Fibroblast of skin of back (primary cell): ENCODE measurements at places on chromosomes 2 and 18.
A peak's percentile ranks its signal among the peaks of the same experiment; 100 is the strongest.

DNA sequence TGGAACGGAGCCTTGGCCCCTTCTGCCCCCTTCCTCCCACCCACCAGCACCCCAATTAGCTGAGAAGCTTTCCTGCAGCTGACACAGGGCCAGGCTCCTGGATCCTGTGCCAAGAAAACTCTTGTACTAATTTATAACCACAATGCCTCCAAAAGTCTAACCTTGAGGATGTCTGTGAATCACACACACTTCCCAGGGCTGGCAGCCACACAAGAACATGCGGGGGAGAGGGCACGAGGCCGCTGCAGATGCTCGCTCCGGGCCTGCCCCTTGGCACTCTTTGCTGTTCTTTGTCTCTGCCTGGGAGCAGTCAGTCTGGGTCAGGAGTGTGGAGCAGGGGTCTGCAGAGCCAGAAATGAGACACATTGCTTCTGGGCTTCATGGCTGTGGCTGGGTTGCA lies 62.7 kb upstream of the KIF5C start:
- no peak for DNase-seq

DNA sequence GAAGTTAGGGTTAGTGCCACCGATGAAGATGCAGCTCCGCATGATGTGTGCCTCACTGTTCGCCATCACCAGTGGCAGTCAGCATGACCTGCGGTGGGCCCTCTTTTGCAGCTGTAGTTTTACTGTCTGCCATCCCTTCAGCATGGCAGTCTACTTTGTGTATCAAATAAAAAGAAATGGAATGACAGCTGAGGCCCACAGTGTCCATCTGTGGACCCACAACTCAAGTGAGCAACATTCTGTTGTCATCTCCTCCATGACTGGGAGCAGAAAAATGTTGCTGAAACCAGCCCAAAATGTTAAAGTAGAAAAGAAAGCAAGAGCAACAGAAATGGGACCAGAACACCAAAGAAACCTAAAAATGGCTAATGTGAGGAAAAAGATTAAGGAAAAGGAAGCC lies 128.7 kb downstream of the MEP1B start:
- no peak for DNase-seq

- DNase-seq: peak; percentile 66
Measured at GRCh38 chr2:225270861-225271260, 128.6 kb upstream of the NYAP2 start.

DNA sequence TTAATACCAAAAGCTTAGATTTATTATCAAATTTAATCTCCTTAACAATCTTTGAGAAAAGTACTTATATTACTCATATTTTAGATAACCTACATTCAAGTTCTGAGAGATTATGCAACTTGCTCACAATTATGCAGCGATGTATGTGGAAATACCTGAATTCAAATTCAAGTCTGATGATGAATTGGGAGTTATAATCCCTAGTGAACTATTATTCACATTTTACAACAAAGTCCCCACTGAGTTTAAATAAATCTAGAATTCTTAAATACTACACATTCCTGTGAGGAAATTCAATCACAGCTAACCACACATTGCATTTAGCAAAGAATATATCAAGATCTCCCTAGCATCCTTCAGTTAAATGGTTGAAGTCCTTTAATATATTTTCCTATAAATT lies 278.4 kb downstream of the NOL4 start:
- peak; percentile 29 for DNase-seq

DNA sequence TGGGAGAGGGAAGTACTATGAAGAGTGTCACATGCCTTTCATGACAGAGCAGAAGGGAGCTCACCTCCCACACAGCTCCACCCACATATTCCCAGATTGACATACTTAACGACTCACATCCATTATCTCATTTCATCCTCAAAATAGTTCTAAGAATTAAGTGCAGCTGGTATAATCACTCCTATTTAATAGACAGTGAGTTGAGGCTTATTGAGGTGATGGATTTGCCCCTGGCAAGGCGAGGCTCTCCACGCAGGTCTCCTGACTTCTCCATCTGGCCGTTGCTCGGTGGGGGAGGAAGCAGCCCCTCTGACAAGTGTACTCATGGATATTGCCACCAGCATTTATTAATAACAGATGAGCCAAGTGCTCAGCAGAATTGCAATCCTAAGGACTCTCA lies 81.4 kb downstream of the TGOLN2 start:
- peak; percentile 26 for DNase-seq

DNA sequence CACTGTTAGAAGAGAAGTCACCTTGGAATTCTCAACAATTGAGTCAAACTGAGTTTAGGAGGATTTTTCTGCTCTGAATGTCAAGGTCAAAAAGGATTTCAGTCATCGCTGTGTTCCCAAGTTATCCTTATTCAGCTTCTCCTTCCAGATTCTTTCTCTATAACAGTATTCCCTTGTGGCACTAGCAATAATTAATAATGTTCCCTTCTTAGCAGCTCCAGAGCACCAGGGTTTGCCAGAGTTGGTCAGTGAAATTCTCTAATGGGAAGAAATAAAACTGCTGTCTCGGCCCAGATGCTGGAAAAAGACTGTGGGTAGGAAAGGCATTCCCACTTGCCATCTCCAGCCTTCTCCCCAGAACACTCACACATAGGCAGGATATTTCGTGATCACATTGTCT lies 836.0 kb upstream of the PIK3C3 start:
- no peak for DNase-seq

- DNase-seq: no peak
Measured at GRCh38 chr2:171847627-171848026, 46.4 kb downstream of the SLC25A12 start.

DNA sequence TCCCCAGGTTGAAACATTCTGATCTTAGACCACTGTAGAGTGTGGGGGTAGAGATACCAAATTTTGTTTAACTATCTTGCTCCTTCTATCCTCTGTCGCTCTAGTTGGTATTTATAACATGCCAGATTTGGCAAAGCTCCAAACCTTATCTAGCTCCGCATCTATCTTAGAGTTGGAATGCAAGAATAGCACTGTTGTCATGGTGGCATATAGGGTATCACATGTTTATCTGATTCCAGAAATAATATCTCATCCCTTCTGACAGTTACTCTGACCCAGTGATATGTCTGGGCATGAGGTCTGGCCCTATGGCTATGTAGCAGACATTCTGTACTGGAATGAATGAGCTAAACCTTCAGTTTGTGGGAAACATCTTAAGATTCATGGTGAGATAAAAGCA lies 51.7 kb downstream of the CABYR start:
- peak; percentile 30 for DNase-seq

DNA sequence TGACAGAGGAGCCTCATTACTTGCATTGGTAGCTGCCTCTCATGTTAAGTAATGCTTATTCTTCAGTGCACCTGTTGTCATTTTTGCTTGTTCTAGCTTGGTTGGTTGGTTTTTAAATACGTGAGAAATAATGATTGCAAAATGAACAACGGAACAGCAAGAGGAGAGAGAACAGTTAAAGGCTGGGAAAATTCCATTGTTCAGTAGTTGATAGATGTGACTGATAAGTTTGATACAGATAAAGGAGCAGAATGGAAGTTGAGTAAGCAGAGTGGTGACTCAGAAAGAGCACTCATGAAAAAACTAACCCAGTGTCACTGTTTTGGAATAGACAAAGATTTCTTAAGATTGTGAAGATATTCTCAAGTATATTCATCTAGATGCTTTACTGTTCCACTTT lies 50.5 kb downstream of the MTA3 start:
- DNase-seq: peak; percentile 74

DNA sequence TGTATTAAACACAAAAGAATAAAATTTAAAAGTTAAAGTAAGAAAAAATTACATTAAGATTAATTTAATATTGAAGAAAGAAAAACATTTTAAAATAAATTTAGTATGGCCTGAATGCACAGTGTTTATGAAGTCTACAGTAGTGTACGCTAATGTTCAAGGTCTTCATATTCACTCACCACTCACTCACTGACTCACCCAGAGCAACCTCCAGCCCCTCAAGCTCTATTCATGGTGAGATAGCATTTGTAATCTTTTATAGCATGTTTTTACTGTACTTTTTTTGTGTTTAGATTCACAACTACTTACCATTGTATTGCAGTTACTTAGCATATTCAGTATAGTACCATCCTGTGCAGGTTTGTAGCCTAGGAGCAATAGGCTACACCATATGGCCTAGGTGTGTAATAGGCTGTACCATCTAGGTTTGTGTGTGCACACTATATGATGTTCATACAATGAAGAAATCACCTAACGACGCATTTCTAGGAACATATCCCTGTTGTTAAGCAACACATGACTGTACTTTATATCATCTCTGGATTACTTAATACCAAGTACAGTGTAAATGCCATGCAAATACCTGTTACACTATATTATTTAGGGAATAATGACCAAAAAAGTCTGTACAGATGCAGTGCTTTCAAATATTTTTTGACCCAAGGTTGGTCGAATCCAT lies 144.0 kb upstream of the IL1R2 start:
- DNase-seq: no peak

DNA sequence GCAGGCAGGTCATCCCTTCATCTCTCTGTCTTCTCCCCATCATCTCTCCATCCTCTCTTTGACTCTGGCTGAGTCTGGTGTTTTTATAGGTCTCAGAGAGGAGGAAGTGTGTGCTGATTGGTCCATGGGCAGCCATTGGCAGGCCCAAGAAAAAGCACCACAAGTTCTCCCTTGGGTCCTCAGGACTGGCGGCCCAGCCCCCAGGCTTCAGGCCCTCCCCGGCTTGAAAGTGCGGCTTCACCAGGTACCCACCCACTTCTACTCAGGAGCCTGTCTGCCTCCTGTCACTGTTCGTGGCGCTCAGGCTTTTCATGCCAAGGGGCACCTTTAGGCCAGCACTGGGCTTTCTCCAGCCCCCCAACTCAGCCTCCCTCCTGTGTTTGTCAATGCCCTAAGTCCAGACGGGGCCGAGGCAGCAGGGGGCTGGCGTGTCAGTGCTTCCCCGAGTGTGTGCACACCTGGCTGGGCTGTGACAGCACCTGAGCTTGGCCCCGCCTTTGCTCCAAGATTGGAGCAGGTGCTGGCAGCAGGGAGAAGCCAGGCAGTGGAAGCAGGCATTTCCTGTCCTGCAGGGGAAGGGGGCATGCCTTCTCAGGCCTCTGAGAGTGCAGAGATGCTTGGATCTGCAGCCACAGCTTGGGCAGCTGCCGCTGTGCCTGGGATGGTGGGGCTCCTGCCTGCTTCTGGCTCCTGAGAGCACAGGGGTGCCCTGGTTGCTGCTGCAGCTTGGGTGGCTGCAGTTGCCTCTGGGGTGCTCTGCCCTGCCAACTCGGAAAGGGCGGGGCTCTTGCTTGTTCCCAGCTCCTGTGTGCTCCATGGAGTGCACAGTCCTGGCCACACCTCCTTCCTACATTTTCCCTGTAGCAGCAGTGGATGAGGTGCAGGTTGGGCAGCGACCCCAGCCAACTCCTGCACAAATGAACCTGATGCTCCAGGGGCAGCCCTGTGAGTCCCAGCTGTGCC lies 34.1 kb downstream of the FBXO48 start:
- no peak for DNase-seq

DNA sequence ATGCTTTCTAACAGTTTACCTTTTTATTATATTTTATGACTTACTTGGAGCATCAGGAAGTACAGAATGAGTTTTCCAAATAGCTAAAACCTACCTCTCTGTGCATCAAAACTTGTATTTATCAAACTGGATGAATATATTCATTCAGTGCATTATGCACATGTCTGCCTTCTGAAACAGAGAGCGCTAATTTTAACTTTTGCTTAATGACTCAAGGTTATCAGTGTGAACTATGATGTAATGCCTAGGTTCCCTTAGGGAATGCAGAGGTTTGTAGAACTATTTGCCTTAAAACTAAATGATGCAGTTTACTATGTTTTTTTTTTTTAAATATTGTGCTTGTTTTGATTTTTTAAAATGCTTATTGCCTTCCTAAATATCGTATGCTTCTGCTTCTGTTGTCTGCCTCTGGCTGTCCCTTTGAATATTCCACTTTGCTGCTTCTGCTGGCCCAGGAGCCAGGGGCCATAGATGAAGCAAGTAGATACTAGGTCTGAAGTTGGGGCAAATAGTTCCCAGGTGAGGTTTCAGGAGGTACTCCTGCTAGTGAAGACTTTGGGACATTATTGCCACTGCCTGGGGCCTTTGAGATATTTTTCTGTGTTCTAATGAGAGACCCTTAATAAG lies 16.5 kb downstream of the TMEM178A start:
- DNase-seq: no peak

DNA sequence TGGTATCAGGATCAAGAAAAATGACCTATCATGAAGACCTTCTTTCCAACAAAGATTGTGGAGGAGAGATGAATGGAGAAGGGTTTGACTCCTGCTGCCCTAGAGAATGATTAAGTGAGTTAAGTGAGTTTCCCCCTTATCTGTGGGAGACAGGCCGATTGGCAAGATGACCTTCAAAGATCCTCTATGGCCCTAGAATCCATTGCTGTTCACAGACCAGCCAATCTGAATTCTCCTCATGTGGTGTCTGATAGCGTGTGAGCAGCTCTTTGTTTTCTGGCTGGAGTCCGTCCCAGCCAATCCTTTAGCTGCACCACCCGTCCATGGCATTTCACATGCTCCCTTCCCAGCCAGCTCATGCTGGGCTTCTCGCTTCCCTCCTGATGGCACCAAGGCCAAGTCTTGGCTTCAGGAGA lies 79.4 kb downstream of the MARCHF4 start:
- peak; percentile 61 for DNase-seq

GRCh38 chr18:79438898-79439627 lies 43.3 kb downstream of the NFATC1 start:
- DNase-seq: peak; percentile 24

DNA sequence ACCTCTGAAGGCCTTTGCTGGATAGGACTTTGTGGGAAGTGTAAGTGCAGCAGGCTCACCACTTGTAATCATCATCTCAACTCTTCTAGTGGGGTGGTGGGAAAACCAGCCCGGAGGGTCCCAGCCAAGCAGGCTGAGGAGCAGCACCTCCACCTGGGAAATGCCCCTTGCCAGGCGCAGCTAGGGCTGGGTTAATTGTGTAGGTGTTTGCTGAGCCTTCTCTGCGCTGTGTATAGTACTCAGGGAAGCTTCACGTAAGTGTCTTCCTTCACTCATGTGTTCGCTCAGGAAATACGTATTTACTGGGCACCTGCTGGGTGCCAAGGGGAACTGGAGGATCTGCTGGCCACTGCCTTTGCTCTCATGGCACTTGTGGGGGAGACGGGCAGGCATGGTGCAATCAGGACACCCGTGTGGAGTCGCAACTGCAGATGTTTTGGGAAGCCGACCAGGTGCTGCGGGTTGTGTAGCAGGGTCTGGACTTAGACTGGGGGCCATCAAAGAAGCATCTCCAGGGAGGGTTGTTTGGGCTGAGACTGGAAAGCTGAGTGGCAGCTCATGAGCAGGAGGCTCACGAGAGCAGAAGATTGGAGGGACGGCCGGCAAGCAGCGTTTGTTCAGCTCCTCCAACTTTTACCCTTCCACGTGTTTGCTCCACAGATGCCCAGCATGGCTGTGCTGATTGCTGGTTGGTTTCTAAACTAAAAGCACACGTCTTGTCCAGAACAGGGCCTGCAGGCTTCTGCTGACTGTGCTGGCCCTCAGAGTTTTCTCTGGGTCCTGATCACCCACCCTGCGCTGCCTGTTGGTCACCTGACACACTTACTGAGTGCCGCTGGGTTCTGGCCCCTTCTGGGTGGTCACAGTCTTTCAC lies 164.6 kb downstream of the LDLRAD4 start:
- DNase-seq: no peak

GRCh38 chr2:84441036-84441435 lies 18.0 kb downstream of the SUCLG1 start:
- DNase-seq: no peak

GRCh38 chr2:42987112-42987922 lies 194.9 kb upstream of the HAAO start:
- DNase-seq: peak; percentile 48
